T1000 (cell line): ENCODE measurements at places on chromosomes 16 and 17.

- DNase-seq: no peak
These were observed 33.5 kb upstream of the GOSR1 start for GRCh38 chr17:30443721-30444120.

GRCh38 chr17:10735251-10735650 lies 5.4 kb upstream of the TMEM220 start:
- DNase-seq: no peak

- no peak for DNase-seq
These were observed 1.6 kb downstream of the ZNF629 start for GRCh38 chr16:30785126-30786106.

DNA sequence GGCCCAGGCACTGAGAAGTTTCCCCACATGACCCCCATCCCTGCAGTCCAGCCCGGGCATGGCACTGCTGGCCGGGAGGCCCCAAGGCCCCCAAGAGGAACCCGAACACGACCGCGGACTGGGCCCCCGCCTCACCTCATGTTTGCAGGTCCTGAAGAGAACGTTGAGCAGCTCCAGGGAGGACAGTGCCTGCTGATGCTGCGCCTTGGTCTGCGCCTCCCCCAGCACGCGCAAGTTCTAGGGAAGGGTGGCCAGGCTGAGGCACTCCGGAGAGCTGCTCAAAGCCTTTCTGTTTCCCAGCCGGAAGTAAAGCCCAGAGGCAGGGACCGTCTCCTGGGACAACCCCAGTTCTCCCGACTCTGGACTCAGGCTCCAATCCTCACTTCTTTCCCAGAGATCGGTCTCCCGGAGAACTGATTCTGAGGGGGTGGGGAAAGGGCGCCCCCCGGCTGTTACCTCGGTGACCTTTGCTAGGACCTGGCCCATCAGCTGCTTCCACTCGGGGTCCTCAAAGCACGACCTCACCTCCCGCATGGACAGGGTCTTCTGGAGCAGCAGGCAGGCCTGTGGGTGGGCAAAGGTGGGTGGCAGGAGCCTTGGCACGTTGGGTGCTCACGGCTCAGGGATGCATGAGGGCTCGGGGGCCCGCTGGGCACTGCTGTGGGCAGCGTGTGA lies 13.7 kb downstream of the MYBBP1A start:
- DNase-seq: no peak

GRCh38 chr16:50015631-50016030 lies 9.4 kb upstream of the CNEP1R1 start:
- DNase-seq: no peak

GRCh38 chr16:86519007-86519648 lies 8.8 kb downstream of the FOXF1 start:
- DNase-seq: no peak

DNA sequence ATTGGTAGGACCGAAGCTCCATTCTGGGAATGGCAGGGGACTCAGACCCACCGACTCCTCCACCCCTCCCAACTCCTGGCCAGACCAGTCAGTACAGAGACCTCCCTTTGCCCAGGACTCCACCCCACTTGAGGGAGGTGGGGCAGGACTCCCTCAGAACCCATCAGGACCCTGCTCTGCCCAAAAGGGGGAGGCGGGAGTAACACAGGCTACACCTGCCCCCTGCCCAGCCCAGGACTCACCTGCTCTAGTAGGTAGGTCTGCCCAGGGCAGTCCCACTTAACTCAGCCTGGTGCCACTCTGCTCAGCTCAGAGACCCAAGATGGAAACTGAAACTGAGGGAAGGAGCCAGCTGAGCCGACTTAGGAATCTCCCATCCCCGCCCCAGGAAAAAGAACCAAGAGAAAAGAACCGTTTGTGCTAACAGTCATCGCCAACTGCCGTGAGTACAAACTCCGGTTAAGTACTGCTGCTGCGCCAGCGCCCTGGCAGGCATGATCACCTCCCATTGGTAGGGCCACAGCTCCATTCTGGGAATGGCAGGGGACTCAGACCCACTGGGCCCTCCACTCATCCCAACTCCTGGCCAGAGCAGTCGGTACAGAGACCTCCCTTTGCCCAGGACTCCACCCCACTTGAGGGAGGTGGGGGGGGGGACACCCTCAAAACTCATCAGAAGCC lies 503 bp downstream of the DHX58 start:
- no peak for DNase-seq
